ENCODE measurements at places on chromosomes 5 and 9.

- DNase-seq, result no peak
Observed at GRCh38 chr9:18037981-18038380, 436.0 kb upstream of the ADAMTSL1 start.

GRCh38 chr5:146667633-146668272 is 151.8 kb upstream of the GPR151 start:
- no peak for DNase-seq

GRCh38 chr5:126358525-126358924 is 64.7 kb upstream of the GRAMD2B start:
- DNase-seq, result no peak

- no peak for DNase-seq
Observed at GRCh38 chr5:173429489-173430150, 101.4 kb upstream of the STC2 start.

GRCh38 chr9:101512116-101512515 is 21.5 kb upstream of the RNF20 start:
- DNase-seq, result no peak

DNA sequence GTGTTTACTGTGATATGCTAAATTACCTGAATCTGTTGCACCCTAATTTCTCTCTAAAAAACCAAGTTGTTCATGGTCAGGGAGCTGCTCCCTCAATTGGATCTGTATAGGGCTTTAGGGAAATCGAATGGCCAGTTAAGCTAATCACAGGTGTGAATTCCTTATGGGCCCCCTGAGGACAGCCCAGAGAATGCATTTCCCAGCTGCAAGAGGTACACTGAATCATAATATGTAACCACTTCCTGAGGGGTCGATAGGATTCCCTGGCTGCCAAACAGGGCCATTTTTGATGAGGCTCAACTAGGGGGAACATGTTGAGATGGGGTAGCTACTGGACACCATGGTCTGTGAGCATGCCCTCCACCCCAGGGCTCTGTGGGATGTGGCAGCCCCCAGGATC is 478.6 kb downstream of the CCDC171 start:
- DNase-seq, result no peak

GRCh38 chr9:137056739-137057415 is 3.0 kb upstream of the ENTPD2 start:
- no peak for DNase-seq

GRCh38 chr5:159189310-159189709 is 20.0 kb downstream of the RNF145 start:
- no peak for DNase-seq

DNA sequence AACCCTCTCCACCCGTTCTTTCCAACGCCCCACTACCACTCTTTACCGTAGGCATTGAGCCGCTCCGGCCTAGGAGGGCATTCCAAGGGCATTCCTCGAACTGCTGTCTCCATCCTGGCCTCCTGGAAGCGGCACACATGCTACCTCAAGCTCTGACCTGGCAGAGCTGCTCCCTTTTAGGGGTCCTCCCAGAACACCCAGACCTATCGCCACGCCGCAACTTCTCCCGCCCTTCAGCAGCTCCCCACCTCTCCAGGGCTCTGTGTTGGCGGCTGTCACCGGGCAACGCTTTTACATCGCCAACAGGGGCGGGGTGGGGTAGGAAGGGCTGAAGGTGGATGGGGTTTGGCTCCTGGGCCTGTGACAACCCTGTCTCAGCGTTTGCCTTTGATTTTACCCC is 4.6 kb upstream of the MYORG start:
- no peak for DNase-seq

GRCh38 chr9:31302620-31303418 is 1081.6 kb upstream of the ACO1 start:
- DNase-seq, result no peak

DNA sequence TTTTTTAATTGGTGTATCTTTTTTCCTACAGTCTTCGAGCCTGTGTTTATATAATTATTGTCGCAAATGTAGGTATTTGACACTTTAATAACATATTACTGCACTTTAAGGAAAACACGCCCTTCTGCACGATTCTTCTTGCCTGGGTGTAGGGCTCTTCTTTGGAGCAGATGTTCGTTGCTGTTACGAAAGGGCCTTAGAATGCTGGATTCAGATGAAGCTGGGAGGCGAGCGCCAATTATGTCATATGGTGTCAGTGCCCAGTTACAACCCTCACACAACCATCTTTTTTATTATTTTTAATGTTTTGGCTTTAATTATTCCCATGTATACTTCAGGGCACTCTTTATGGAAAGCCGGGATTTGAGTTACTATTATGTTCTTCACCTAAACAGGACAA is 553.0 kb downstream of the EBF1 start:
- no peak for DNase-seq

GRCh38 chr5:172669386-172670004 is 28.4 kb downstream of the NEURL1B start:
- DNase-seq, result no peak

GRCh38 chr5:54795284-54795683 is 190.1 kb downstream of the ESM1 start:
- DNase-seq, result no peak

DNA sequence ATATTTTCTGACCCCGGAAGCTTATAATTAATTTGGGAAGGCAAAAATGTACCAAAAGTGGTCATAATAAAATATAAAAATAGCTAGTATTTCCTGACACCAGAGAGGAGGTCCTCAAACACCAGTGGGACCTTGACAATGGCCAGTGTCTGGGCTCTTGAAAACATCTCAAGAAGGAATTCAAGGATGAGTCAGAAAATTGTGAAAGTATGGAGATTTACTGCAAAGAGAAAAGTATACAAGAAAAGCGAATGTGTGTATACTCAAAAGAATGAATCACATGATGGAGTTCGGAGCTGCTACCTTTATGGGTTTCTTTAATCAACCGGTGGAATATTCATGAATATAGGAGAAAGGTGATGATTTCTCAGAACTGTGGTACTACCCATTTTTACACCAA is 1709.0 kb upstream of the WWC1 start:
- no peak for DNase-seq

DNA sequence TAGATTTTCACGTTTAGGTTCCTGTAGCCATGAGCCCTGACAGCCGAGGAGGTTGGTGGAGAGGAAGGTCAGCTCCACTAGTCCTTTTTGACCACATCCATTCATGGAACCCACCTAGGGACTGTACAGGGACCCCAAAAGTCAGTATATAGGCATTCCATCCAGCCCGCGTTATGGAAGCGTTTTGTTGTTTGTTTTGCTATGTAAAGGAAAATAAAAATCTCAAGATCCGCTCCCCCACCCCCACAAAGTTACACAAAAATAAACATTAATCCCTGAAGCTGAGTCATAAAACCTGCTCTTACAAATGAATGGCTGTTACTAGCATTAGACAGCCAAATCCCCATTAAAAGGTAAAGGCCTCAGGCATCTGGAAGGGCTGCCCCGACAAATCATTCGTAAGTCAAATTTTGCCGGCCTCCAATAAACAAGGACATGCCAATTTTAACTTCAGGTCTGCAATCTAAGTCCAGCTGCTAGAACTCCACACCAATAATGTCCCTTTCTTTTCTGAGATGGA is 292.9 kb downstream of the MED10 start:
- no peak for DNase-seq

DNA sequence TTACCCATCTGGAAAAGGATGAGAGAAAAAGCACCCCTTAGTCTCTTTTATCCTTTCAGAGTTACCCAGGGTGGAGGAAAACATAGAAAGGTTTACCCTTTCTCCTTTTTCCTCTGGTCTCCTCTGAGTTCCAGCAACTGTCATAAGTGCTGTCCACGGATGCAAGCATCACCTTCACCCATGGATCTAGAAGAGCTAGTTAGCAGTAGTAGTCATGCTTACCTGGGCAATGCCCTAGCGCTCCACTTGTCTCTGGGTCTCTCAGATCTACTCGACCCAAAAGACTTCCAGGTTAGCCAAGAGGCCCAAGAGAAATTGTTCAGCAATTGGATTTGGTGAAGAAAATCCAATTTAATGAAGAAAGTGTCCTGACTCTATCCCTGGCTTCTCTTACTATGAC is 656.2 kb upstream of the PTPRD start:
- no peak for DNase-seq

DNA sequence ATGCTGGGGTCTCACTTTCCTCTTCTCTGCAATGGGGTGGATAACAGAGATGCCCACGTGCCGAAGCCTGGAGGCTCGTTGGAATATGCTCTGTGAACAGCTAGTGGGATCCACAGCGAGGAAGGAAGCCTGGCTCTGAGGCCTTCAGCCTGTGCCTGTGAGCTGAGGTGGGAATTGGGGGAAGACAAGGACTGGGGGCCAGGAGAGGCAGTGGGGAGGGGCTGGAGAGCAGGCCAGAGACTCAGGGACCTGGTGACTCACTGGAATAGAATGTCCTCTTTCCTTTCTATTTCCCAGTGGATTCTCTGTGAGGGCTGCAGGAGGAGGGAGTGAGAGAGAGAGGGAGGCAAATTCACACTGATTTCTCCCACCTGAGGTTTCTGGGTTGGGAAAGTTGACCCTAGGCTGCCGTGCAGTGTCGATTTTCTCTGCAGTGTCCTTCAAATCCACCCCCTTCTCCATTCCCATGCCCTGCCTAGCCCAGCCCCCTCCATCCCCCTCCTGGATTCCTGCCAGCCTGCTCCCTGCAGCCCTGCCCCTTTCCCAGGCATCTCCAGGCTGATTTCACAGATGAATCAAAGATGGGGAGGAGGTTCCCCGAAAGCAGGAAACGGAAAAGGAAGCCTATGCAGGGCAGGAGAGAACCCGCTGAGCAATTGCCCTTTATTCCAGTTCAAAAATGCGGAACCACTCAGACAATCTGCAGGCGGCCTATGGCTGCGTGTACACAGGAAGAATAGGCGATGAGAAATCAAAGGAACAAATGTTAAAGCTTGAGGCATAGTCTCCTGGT is 1.4 kb upstream of the SPAAR start:
- no peak for DNase-seq

- no peak for DNase-seq
Observed at GRCh38 chr5:10250806-10251276, 761 bp downstream of the CCT5 start.

DNA sequence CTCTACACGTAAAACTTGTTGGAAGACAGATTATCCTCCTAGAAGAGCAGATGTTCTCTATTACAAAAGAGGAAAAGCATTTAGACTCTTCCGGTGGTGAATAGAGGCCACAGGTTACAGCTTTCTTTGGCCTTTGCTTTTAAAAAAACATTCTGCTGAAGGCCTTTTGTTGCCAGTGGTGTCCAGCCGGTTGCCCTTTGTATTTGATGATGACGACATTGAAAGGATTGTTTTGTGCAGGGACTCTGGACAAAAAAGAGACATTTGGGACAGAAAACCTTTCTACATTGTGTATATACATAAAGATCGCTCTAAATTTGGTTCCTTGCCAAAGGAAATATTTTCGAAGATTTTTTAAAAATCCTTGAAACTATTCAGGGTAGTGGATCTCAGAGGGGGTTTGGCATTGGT is 180.3 kb downstream of the C9orf152 start:
- DNase-seq, result no peak

GRCh38 chr9:121859646-121860045 is 208.2 kb downstream of the DAB2IP start:
- no peak for DNase-seq

DNA sequence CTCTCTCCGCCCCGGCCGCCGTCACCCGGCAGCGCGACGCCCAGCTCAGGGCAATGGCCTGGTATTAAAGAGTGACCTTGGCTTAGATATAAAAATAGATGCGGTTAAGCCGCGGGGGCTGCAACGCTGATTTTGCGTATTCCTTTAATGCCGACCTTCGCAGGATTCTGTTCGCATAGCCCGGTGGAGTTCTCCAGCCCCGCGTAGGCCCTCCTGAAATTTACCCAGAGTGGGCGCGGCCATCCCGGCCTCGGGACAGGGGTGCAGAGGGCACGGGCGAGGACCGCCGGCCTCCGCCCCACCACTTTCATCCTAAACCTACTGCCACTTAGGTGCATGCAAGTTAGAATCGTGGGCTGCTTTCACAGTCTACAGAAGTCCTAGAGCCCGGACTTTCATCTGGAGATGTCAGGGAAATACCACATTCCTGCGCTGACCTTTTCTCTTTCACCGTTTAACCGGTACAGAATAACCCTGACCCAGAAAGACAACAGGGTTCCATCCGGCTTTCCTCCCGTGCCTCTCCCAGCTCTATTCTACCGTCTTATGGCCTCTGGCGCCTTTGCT is 492 bp upstream of the FAM169A start:
- DNase-seq, result peak; percentile 46

DNA sequence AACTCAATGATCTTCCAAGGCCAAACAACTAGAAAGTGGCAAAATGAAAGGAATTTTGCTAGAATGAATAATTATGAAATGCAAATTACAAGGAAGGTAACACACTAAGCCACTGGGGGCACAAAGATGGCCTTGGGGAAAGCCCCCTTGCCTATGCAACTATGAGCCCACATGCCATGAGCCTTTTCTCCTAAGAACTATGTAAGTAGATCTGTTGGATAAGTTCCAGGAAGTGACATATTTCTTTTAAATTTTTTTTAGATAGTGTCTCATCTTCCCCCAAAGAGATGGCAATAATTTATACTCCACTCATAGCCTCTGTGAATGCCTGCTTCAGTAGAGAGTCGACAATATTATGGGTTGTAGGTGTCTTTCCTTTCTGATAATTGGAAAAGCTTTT is 257.8 kb downstream of the AUH start:
- no peak for DNase-seq

- DNase-seq, result no peak
Observed at GRCh38 chr5:108989761-108990392, 242.2 kb downstream of the FER start.

DNA sequence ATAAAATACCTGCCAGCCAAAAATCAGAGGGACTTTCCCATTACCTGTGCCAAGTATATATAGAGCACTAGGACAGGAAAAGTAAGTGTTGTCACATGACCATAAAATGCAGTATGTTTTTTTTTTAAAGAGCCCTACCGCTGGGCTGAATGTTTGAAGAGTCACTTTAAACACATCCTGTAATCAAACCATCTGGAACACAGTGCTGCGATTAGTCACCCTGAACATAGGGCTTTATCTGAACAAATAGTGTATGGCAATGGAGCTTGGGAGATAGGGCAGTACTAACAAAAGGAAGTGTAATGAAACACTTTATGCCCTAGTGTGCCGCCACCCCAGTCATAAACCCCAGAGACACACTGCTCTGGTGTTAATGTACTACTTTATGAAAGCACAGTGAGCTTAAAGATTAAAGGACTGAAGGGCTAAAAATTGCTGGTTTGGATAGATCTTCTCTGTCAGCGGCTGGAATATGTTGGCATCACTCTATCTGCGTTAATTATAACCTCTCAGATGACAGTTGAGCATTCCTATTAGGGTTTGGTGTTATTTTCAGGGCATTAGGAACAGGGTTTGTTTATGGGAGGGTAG is 90.4 kb downstream of the ZNF608 start:
- DNase-seq, result no peak

DNA sequence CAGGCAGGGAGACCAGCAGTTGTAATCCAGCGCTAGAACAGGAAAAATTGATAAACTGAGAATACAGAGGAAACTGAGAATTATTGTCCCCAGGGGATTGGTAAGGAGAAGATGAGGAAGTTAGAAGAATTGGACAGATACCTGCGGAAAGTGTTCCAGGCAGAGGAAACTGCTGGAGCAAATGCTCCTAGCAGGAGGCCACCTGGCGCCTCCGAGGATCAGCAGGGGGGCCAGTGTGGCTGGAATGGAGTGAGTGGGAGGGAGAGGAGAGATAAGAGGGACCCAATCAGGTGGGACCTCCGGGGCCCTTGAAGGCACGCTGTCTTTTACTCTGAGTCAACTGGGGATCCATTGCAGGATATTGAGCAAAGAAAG is 695 bp upstream of the ANXA6 start:
- DNase-seq, result no peak

GRCh38 chr9:125461636-125462190 is 200.1 kb downstream of the GAPVD1 start:
- DNase-seq, result no peak
